ENCODE measurements at places on chromosomes 6 and 20.

- no peak for DNase-seq
Observed at GRCh38 chr6:168962886-168963285, 290.8 kb downstream of the THBS2 start.

GRCh38 chr6:28105245-28105639, 19.2 kb upstream of the ZSCAN16 start:
- DNase-seq: no peak

GRCh38 chr20:32501709-32502108, 83.4 kb downstream of the NOL4L start:
- DNase-seq: no peak

DNA sequence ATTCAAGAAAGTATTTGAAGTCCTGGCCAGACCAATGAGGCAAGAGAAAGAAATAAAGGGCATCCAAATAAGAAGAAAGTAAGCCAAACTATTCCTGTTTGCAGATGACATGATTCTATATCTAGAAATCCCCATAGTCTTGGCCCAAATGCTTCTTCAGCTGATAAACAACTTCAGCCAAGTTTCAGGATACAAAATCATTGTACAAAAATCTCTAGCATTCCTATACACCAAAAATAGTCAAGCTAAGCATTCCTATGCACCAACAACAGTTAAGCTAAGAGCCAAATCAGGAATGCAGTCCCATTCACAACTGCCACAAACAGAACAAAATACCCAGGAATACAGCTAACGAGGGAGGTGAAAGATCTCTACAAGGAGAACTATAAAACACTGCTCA, 60.1 kb upstream of the PHIP start:
- DNase-seq: no peak

DNA sequence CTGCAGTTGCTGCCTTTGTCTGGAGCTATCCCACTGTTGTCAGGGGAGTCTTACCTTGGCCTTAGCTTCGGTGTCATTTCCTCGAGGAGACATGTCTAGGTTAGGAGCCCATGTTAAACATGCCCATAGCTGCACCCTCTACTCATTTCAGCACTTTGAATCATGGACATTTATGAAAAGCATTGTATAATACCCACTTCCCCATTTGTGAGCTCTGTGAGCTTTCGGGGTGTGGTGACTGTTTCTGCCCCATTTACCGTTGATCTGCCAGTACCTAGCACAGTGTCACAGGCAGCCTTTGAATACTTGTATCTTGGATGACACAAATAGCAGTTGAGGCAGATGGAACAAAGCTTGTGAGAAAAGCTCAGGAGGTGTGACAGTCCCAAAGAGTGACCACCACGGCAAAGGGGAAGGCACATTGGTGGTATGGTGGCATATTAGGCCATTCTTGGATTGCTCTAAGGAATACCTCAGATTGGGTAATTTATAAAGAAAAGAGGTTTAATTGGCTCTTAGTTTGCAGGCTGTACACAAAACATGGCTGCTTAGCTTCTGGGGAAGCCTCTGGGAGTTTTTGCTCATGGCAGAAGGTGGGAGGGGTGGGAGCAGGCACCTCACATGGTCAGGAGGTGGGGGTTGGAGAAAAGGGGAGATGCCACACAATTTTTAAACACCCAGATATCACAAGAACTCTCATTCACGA, 42.0 kb downstream of the JARID2 start:
- no peak for DNase-seq

GRCh38 chr6:138183790-138184134, 22.0 kb downstream of the ARFGEF3 start:
- DNase-seq: no peak

DNA sequence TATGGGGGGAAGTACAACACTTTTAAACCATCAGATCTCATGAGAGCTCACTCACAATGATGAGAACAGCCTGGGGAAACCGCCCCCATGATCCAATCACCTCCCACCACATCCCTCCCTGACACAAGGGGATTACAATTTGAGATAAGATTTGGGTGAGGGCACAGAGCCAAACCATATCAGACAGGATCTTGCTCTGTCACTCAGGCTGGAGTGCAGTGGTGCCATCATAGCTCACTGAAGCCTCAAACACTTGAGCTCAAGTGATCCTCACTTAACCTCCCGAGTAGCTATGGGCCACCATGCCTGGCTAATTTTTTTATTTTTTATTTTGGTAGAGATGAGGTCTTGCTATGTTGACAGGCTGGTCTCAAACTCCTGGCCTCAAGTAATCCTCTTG, 5.1 kb upstream of the IYD start:
- no peak for DNase-seq

GRCh38 chr20:44643596-44644229, 7.8 kb downstream of the ADA start:
- DNase-seq: no peak

GRCh38 chr6:140401761-140402160, 1027.3 kb upstream of the CITED2 start:
- DNase-seq: no peak

- no peak for DNase-seq
Observed at GRCh38 chr6:18451756-18452155, 64.6 kb downstream of the RNF144B start.

GRCh38 chr6:135183532-135184440, 2.7 kb downstream of the MYB start:
- peak; percentile 75 for DNase-seq

- no peak for DNase-seq
Observed at GRCh38 chr6:127513425-127513824, 5.7 kb downstream of the MTCL3 start.

- no peak for DNase-seq
Observed at GRCh38 chr6:3232017-3232945, 4.8 kb upstream of the TUBB2B start.

- DNase-seq: peak; percentile 52
Observed at GRCh38 chr6:111843347-111844147, 29.7 kb downstream of the FYN start.

DNA sequence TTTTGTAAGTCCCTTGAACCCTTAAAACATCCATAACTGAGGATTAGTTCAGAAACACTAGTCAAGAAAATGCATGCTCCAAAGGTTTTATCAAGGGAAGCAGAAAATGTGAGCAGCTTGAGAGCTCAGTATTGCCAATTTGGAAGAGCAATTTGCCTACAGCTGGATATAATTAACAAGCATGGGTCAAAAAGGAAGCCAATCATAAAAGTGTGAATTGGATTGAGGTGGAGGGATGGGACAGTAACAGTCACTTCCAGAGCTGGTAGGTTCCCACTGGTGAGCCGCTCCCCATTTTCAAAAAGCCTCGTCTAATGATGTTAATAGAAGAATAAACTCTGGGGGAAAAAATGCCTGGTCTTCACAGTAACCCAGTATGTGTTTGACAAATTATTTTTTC, 5.0 kb upstream of the PTPRK start:
- no peak for DNase-seq

GRCh38 chr20:57530327-57530981, 5.5 kb upstream of the CTCFL start:
- DNase-seq: no peak

DNA sequence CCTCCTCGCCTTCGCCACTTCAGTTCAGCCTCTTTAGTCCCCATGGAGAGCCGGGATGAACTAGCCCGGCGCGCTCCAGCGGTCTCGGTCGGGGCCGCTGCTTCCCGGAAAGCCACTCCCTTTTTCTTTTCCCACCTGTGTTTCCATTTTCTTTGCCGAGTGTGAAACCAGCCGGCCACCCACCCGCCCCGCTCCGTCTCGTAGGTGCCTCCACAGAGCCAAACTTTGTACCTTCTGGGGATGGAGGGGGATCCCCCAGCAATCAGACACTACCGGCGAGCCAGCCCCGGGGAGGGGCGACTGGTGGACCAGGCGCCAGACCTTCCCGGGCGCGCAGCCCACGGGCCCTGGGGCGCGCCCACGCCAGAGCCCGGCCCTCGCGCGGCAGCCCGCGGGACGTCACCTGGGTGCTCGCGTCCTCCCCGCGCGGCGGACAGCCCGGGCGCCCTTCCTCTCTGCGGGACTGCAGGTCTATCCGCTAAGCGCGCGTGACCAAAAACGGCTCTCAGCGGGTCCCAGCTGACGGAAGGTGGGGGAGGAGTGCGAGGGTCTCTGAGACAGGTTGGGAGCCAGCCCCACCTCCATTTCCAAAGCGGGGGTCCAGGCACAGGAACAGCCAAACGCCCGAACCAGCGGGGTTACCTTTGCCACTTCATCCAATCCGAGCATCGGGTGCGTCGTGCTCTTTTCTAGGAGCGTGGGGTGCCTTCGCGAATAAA, at the start of gene MCHR2:
TSS of gene MCHR2 (minus strand) at position 691 of the 719 bp plus-strand sequence. CDS start 38,076 bp downstream, outside the sequence.
- no peak for DNase-seq

DNA sequence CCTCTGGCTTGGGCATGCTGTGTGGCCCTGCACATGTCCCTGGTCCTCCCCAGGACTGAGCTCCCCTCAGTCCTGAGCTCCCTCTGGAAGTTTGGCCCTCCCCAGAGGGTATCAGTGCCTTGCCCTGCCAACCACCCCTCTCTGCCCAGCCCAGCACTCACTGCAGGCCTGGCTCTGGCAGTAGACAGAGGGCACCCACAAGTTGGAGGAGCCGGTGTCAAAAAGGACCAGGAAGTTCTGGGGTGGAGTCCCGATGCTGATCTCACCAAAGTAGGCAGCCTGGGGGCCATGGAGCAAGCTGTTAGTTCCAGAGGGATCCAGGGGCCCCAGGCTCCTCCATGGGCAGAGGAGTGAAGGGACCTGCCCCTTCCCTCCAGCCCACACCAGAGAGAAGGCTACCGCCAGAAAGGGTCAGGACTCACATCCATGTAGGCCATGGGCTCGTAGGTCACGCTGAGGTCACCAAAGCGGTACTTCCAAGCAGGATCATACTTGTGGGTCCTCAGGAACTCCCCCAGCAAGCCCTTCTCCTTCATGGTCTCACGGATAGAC, 2.9 kb downstream of the PGC start:
- no peak for DNase-seq

GRCh38 chr20:20237093-20237959, 130.6 kb upstream of the INSM1 start:
- peak; percentile 23 for DNase-seq

All from CD8-positive, alpha-beta T cell (primary cell).